ENCODE measurements at places on chromosomes 7 and 10.

GRCh38 chr7:53984776-53985175 lies 557.4 kb upstream of the VSTM2A start:
- DNase-seq = no peak

GRCh38 chr7:149753375-149754233 lies 19.8 kb downstream of the ZNF467 start:
- DNase-seq = no peak

DNA sequence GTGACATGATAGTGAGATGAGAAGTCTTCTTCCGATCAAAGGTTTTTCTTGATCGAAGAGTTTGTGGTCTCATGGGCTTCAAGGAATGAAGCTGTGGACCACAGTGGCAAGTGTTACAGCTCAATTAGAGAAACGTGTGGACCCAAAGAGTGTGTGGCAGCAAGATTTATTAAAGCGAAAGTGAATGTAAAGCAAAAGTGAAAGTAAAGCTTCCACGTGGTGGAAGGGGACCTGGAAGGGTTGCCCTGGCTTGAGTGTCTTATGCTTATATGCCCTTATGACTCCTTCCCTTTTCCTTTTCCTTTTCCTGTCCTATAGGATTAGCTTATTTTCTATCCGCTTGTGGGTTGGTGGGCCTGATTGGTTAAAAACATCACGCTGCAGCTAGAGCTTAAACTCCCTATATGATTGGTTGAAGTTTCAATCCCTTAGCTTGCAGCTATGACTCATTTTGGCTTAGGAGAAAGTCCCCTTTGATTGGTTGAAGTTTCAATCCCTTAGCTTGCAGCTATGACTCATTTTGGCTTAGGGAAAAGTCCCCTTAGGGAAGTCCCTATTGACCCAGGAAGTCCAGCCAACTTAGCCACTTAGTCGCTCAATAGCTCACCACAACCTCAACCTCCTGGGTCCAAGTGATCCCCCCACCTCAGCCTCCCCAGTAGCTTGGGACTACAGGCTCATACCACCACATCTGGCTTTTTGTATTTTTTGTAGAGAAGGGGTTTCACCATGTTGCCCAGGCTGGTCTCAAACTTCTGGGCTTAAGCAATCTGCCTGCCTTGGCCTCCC lies 34.7 kb downstream of the MRPS24 start:
- DNase-seq = peak; percentile 76

DNA sequence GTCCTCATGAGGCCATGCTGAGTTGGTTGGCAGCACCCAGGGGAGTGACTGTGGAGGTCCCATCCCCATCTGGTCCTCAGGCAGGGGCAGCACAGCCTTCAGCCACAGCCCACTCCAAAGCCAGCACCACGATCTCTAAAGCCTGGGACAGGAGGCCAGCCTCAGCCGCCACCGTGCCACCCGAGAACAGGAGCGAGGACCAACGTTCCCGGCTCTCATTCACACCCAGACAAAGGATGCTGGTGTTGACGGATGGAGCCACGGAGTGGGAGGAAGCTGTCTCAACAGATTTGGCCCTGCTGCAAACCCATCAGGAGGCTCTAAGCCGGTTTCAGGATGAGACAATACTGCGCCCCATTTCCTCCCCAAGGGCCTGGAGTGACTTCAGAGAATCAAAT lies 42.7 kb upstream of the PPP2R2D start:
- no peak for DNase-seq

GRCh38 chr10:30068492-30069223 lies 9.3 kb upstream of the JCAD start:
- no peak for DNase-seq

DNA sequence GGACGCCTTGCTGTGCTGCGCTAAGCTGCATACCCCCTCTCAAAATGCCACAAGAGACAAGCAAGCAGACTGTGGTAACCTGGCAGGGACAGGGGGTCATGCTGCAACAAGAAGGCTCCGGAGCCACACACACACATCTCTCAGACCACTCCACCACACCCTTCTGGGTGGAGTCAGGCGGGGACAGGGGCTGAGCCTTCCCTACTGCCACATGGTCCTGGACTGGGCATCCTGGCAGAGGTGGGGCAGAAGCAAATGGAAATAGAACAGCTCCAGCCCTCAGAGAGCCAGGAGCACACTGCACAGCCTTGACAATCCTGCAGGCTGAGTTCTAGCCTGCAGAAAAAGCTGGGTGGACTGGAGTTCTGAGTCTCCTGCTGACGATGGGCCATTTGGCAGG lies 28.4 kb upstream of the NPFFR1 start:
- DNase-seq = no peak

GRCh38 chr10:132665946-132666704 lies 119.8 kb downstream of the NKX6-2 start:
- DNase-seq = peak; percentile 18

GRCh38 chr10:124044143-124044862 lies 49.1 kb downstream of the CHST15 start:
- no peak for DNase-seq

All from CD4-positive, alpha-beta T cell treated with Interleukin-2 at 100 ng/mL for 4 hours (primary cell).